ENCODE measurements at places on chromosomes 11 and 22.
A peak's percentile ranks its signal among the peaks of the same experiment; 100 is the strongest.

GRCh38 chr11:19013181-19013857 is 47.2 kb downstream of the MRGPRX2 start:
- DNase-seq: no peak

GRCh38 chr11:31720225-31720624 is 90.9 kb downstream of the PAX6 start:
- DNase-seq: no peak

DNA sequence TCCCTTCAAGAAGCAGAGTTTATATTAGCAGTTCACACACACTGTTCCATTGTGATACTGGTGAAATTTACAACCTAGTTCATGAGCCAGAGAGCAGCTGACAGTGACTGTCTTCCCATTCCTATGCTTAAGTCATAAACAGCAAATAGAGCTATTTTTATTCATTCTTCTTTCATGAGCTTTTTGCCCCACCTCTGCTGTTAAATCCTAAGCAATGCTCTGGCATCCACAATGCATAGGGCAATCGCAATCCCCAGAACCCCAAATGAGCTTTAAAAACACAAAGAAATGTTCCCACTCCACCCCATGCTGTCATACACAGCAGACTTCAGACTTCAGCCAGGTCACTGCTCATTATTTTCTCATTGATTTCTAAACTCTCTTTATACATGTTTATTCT is 307.5 kb downstream of the ETS1 start:
- no peak for DNase-seq

GRCh38 chr11:30635401-30635989 is 49.3 kb upstream of the MPPED2 start:
- DNase-seq: no peak

DNA sequence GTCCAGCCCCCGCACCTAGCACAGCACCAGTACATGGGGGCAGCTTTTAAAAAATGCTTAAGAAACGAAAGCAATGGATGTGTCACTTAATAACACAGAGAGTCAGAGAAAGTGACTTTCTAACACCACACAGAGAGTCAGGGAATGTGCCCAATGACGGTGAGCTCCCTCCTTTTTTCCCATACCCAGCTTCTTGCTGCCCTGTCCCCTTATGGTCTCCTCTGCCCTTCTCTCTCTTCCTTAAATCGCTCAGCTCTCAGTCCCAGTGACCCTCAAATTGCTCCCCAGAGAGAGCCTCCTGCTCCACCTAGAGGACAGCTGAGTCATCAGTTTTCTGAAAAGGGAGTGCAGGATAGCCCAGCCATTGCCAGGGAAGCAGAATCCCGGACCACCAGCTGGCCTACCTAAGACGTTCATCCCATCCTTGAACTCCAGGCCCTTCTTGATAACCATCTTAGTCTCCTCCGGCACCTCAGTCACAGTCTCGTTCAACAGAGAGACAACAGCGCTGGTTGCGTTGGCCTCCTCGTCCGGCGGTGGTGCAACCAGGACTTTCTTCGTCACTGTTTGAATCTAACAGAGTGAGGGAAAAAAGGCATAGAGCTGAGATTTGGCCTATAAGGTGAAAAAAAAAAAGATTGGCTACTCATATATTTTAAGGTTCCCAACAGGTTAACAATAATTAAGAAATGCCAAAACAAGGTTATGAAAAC is 113.5 kb downstream of the SLC1A2 start:
- peak; percentile 58 for DNase-seq

GRCh38 chr11:126992065-126992803 is 8.3 kb downstream of the KIRREL3 start:
- no peak for DNase-seq

- no peak for DNase-seq
Measured at GRCh38 chr11:87176044-87176443, 138.3 kb downstream of the TMEM135 start.

DNA sequence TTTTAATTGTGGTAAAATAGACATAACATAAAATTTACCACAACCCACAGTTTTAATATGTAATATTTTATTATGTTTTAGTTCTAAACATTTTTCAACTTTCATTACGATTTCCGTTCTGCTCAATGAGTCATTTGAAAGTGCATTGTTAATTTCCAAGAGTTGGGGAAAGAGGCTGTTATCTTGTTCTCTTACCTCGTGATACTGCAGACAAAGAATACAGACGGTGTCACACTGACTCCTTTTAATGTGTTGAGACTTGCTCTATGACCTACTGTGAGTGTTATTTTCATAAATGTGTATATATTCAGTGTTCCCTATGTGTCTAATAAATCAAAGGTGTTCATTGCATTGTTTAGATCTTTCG is 10.8 kb upstream of the RAC2 start:
- DNase-seq: no peak

GRCh38 chr11:10107497-10107896 is 186.5 kb downstream of the SBF2 start:
- no peak for DNase-seq

DNA sequence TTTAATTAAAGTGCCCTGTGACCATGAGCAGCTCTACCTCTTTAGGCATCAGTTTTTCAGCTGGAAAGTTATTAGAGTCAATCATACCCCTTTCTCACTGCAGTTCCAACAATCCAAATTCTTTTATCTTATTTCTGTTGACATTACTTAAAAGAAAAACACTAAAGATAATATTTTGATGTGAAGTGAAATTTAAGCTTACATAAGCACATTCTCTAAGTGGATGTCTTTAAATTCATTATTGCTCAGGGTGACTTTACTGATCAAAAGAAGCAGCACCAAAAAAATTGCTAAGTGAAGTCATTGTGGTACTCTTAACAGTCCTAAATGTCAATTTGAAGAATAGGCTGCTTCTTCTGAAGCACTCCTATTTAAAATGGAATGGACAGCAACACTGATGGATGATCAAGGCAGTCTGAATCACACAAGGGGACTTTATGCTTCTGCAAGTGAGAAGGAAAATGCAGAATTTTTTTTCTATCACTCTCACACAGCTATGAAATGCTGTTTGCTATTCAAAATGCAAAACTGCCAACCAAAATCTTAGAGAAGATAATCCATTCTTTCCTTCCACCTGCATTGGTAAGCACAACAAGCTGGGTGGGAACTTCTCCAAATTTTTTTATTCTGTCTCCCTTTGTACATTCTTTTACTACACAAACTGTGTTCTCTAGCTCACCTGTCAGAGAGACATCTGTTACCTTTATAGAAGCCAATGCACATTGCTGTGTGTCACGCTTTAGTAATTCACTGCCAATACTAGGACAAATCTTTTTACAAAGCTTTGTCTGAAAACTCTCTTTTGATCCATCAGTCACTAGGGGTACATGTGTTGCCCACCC is 179.9 kb downstream of the GRIA4 start:
- DNase-seq: no peak

DNA sequence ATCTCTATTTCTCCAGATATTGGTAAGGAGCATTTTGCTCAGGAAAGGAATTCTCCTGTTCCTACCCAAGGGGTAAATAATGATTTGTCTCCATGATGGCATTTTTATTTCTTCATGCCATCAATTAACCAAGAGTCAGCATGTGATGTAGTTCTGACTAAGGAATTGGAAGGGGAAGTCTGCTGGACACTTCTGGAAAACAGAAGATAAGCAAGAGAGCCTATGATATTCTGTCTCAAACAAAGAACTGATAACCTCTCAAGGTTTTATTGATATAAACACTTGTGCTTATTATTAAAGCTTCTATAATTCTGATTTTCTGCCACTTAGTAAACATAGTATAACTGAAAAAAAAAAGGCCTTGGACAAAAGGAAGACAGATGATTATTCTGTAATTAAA is 673.0 kb upstream of the CHORDC1 start:
- DNase-seq: no peak

- DNase-seq: no peak
Measured at GRCh38 chr11:102781676-102782075, 1.2 kb upstream of the MMP10 start.
